Inflammatory macrophage treated with lipopolysaccharide for 4 hours (primary cell): ENCODE measurements at places on chromosomes 5 and 9.
A peak's percentile ranks its signal among the peaks of the same experiment; 100 is the strongest.

- DNase-seq = no peak
Observed at GRCh38 chr5:36861871-36862270, 14.7 kb upstream of the NIPBL start.

DNA sequence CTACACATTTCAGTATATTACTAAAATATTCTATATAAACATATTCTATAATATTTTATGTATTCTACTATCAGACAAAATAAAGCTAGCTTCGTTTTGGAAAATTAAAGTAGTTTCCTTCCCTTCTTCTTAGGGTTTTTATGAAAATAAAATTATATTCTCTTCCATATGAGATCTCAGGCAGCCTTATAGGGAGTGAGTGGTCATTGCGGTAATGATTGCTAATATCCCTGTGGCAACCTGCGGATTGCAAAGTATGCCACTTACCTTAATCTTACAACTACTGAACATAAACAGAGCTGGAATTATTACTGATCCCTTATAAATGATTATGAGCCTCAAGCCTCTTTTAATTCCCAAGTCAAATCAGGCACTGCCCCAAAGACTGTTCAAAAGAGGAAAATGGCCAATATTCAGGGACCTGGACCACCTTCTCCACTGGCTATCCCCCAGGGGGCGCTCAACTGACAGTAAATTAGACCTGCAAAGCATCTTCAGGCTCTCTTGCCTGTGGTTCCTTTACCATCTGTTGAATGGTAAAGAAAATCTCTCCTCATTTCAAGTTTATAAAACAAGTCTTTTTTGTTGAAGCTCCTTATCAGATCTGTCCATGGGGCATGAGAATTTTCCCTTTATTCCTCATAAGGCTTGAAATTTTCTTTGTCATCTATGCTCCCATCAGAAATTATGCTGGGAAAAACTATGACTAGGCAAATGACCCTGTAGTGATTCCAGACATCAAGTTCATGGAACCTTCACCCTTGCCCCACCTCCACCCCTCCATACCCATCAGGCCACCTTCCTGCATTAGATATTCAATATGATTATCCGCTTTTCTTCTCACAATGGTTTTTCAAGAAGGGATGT lies 163.9 kb downstream of the CEMIP2 start:
- peak; percentile 70 for DNase-seq

DNA sequence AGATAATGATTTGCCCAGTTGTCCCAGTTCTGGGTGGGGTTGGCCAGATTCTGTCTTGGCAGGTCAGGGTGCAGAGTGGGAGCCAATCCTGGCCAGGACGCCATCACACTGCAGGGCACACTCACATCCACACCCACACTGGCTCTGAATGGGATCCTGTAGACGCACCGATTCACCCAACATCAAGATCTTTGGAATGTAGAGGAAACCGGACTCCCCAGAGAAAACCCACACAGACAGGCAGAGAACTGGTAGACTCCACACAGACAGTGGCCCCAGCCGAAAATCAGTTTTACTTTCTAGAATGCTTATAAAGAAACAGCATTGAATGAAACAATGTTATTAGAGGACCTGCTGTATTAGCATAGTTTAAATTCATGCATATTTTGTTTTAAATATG lies 343.1 kb upstream of the DAB2 start:
- no peak for DNase-seq

DNA sequence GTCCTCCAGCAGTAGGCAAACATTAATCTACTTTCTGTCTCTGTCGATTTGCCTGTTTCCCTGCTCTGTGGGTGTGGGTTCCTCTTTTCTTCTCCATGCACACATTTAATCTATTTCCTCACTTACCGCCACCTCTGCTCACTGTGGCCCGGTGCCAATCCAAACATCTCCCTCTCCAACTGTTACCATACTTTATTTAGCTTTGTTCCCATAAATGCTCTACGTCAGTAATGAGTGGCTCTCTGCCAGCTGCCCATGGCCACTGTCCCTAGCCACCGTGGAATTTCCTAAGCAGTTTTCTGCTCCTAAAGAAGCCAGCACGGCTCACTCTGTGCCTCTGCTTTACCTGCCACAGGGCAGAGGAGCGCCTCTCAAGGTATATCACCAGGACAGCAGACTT lies 19.5 kb upstream of the GOLPH3 start:
- DNase-seq = peak; percentile 78

GRCh38 chr9:127570533-127571111 lies 41.5 kb upstream of the STXBP1 start:
- DNase-seq = peak; percentile 39

DNA sequence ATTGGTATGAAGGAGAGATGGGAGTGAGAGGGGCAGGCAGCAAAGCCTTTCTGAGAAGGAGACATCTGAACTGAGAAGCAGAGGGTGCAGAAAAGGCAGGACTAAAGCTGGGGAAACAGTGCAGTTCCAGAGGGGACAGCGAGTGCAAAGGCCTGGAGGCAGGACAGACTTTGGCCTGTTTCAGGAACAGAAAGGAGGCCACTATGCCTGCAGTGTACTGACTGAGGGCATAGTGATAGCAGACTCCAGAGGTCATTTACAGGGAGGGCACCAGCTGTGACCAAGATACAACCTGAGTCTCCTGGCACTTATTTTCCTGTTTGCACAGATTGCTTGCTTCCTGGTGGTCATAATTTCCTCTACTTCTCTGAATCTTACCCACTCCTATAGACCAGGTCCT lies 29.6 kb downstream of the SPARC start:
- DNase-seq = no peak

DNA sequence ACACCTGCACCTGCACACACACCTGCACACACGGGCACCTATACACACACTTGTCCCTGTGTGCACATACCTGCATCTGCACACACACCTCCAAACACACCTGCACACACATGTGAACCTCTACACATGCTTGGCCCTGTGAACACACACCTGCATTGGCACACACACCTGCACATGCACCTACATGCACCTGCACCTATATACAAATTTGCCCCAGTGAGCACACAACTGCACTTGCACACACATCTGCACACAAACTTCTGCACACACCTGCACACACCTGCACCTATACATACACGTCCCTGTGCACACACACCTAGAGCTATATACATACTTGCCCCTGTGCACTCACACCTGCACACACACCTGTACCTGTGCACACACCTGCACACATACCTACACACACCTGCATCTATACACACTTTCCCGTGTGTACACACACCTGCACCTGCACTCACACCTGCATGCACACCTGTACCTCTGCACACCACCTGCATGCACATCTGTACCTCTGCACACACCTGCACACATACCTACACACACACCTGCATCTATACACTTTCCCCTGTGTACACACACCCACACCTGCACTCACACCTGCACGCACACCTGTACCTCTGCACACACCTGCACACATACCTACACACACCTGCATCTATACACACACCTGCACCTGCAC lies 21.5 kb upstream of the LPCAT1 start:
- DNase-seq = no peak

DNA sequence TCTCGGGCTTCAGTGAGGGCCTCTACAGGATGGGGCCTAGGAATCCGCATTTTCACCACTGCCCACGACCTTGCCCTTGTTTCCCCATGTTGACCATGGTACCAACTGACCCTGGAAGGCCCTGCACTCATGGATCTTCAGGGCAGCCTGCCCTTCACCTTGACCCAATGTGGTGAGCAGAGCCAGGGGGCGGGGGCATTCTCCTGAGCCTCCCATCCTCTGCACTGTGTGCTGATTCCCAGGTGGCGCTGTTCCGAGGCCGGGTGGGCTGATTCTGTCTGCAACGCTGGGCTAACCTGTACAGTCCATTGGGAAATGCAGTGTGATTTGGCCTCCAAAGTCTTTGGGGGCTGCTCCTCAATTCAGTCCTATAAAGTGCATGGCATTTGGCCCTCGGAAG lies 68.7 kb downstream of the SHB start:
- DNase-seq = no peak

DNA sequence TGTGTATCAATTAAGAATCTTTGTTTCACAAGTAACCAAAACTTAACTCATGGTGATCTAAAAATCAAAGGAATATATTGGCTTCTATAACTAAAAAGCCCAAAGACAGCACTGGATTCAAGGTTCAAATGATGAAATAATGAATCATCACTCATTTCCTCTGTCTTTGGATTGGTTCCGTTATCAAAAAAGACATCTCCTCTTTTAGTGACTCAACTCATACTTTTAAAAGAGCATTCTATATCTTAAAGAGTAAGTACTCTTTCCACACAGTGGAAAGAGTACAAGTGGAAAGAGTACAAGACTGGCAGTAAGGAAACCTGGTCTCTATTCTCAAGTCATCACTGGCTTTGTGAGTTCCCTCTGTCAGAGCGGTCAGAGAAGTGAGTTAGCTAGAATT lies 141.4 kb upstream of the NMUR2 start:
- DNase-seq = no peak

GRCh38 chr5:180323941-180324600 lies 29.1 kb downstream of the GFPT2 start:
- DNase-seq = peak; percentile 39

DNA sequence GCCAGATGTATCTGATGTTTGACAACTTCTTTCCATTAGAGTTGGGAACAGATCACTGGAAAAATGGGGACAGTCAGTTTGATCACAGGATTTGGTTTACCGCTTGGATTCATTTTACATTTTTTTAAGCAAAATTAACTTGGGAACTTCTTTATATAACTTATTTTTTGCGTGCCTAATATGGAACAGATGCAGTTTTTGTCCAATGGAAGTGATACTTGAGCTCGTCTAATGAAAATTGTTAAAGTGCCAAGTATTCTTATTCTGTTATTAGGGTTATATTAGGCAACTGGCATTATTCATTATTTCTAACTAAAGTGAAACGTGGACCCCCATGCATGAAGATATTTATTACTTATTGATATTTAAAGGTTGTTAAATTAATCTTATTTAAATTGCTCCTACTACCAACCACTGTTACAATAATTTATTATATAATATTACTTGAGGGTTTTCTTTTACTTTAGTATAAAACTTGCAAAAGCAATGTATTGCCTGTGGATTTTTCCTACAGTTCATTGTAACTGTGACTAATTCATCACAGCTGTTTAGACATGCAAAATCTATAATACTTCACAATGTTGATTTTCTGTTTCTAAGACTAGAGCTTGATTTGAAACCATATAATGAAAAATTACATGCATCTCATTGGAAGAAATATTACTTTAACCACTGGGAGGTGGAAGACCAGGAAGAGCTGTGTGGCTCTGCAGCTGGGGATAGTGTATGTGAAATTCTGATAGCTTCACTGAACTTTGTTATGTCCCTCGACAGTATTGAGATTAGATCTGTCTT lies 787.3 kb upstream of the WWC1 start:
- DNase-seq = no peak

- DNase-seq = no peak
Observed at GRCh38 chr5:135539430-135540005, 3.8 kb upstream of the NEUROG1 start.

DNA sequence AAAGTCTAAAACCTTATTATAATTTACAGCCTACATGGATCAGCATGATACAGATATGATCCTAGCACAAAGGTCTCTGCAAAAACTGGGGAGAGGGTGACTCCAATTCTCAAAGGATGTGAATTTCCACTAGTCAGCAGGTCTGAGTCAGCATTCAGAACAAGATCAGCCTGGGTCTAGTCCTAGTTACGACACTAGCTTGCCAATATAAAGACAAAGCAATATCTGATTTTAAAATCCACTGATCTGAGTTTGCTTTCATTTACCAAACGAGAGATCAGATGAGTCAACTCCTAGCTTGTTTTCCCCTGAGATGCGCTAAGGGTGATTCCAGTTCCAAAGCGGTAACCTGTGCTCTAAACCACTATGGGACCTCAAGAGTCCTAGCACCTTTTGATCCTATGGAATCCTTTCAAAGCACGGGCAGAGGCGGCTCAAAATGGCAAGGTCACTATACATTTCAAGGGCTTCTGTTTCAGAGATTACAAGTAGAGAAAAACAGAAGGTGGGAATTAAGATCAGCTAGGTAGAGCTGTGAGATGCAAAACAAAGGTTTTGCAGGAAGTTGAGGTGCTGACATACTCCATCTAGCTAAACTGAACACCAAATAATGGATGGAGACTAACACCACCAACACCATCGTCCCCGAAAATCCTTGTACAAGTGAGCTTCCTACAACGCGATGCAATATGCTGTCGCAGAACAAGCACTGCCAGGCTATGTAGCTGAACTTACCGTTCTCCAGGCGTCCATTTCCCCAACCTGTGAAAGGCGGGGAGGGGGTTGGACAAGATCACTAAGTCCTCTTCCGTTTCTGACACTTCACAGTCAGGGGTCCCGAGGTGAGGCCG lies 906 bp downstream of the SLC25A51 start:
- peak; percentile 31 for DNase-seq

- DNase-seq = no peak
Observed at GRCh38 chr9:127474592-127474991, 23.3 kb downstream of the LRSAM1 start.
